ENCODE measurements at places on chromosomes 2 and 18. TPM values are rescaled to one million over a fixed set of nuclear protein-coding genes. Genes with fewer than 3 reads are reported as not detected.

GRCh38 chr2:31415421-31415820 lies 879 bp upstream of the XDH start:
- DNase-seq = no peak

- DNase-seq = no peak
Observed at GRCh38 chr2:84776011-84776410, 104.9 kb downstream of the TRABD2A start.

DNA sequence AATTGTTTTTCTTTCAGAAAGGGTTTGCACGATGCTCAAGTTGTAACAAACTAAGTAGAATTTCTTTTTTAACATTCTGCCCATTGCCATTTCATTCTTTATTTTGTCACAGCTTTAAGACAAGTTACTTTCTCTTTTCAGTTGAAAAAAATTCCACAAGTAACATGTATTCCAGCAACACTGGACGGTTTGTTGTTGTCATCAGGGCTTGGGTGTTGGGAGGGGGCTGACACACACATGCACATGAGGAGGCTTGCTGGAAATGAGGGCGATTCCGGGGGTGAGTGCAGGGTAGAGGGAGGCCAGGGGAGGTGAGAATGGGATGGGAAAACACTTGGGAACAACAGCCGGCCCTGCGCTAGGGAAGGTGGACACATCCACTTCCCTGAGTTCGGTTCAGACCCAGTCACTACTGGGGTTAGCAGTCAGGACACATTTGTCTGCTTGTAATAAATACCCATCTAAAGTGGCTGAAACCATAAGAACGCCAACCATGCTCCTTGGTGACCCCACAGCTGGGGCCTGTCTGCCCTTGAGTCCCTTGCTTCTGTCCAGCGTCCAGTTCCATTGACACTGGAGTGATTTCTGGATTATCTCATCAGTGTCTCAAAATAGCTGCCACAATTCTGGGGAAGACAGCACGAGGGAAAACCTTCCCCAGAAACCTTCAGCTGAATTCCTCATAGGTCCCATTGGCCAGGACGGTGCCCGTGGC lies 141.8 kb upstream of the BCL2L11 start:
- no peak for DNase-seq

GRCh38 chr2:63046552-63046951 lies 4.1 kb upstream of the OTX1 start:
- no peak for DNase-seq

DNA sequence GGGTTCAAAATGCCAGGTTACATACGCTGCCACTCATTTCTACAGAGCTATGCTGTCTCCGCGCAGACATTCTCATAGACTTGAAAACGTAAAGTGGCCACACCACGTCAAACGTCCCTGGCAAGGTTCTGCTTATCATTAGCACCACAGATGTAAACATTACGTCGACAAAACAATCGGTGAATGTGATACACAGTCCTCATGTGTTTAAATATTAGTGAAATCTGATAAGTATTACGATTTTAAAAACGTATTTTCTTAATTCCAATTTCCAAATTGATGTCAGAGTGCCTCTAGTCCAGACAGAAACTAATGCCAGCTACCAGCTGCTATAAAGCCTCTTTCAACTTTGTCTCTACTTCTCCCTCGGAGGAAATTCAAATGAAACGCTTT lies 1.2 kb downstream of the STK17B start:
- DNase-seq = no peak

- DNase-seq = peak; percentile 66
Observed at GRCh38 chr2:229591611-229592010, 122.7 kb downstream of the DNER start.

- no peak for DNase-seq
Observed at GRCh38 chr2:79660557-79660956, 147.7 kb downstream of the CTNNA2 start.

DNA sequence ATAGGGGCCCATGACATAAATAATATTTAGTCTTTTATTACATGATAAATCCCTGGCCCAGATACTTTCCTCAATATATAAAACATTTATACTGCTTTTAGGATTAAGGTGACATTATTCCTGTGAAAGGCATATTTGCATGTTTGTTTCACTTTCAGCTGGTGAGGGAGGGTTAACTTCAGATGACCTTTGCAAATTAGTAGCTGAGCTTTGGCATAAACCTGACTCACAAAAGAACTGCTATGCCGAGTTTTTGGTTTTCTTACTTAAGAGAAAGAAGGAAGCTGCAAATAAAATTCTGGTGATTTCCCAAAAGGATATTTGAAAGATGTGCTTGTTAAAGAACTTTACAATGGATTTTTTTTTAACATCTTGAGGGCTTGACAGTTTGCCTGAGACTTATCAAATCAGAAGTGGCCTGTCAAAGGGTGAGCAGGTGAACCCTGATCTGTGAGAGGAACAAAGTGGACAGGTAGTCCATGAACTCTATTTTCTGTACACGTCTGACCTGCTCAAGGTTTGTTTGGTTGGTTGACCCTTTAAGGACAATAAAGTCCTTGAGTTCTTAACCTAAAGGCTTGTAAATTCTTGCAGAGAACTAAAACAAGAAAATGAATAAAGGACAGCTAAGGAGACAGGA lies 93.5 kb downstream of the FAM124B start:
- DNase-seq = no peak

DNA sequence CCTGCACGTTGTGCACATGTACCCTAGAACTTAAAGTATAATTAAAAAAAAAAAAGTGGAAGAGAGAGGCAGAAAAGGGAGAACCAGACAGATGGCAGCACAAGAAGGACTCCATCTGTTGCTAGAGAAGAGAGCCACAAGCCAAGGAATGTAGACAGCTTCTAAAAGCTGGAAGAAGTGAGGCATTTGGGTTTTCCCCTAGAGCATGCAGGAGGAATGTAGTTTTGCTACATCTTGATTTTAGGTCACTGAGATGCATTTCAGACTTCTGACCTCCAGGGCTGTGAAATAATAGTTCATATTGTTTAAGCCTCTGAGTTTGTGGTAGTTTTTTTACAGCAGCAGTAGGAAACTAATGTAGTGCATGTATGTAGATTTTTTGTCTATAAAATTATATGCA lies 46.0 kb downstream of the CAVIN2 start:
- DNase-seq = no peak

DNA sequence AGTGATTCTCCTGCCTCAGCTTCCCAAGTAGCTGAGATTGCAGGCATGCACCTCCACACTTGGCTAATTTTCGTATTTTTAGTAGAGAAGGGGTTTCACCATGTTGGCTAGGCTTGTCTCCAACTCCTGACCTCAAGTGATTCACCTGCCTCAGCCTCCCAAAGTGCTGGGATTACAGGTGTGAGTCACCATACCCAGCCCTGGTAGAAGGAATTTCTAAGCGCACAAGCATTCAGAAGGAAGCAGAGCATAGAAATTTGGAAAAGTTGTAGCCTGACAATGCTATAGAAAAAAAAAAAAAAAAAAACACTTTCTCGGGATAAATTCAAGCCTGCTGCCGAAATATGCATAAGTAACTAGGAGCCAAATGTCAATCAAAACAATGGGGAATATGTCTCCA lies 249.4 kb downstream of the GRB14 start:
- no peak for DNase-seq

- no peak for DNase-seq
Observed at GRCh38 chr18:33583901-33584300, 5.9 kb downstream of the ASXL3 start.

DNA sequence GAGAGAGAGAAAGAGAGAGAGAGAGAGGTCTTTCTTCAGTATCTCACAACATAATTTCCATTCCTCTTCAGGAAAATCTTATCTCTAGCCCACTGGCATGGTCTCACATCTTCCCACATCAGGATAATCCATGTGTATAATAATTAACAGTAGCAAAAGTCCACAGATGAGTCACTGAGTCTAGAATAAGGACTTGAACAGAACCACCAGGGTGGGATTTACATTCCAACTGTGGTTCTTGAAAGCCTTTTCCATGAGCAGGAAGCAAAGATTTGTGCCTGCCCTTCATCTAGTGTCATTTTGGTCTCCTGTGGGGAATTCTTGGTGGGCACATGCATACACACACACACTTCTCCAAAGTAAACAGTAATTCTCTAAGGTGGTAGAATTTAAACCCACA lies 107.1 kb upstream of the TCF4 start:
- no peak for DNase-seq

- DNase-seq = no peak
Observed at GRCh38 chr2:182132605-182133004, 147.0 kb downstream of the PPP1R1C start.

DNA sequence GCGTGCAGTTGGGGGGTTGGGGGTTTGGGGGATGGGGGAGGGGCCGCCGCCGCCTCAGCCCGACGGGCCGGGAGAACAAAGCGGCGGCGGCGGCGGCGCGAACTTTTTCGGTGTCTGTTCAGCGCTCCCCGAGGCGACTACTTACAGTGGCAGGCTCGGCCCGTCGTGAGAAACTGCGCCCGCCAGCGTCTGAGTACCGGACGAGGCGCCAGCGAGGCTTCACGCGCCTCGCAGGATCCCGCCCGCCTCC lies 172 bp downstream of the PRKD3 start:
- peak; percentile 59 for DNase-seq

C2orf15 gene
- total RNA-seq = 3.3 TPM

CACNB4 gene
- total RNA-seq = 84.0 TPM

VWC2L gene
- 7.4 TPM for total RNA-seq

CYP27C1 gene
- 0.10 TPM for total RNA-seq
